ENCODE measurements at places on chromosomes 2 and 18. TPM values are rescaled to one million over a fixed set of nuclear protein-coding genes. Genes with fewer than 3 reads are reported as not detected.

Gene CD8A
- 0.47 TPM for total RNA-seq

Gene NXPH2
- total RNA-seq = not detected

Gene DPP10
- total RNA-seq = not detected

Gene CXCR1
- total RNA-seq = 0.28 TPM

Gene SATB2
- total RNA-seq = 2.4 TPM

Gene ZNF532
- total RNA-seq = 90.3 TPM

DNA sequence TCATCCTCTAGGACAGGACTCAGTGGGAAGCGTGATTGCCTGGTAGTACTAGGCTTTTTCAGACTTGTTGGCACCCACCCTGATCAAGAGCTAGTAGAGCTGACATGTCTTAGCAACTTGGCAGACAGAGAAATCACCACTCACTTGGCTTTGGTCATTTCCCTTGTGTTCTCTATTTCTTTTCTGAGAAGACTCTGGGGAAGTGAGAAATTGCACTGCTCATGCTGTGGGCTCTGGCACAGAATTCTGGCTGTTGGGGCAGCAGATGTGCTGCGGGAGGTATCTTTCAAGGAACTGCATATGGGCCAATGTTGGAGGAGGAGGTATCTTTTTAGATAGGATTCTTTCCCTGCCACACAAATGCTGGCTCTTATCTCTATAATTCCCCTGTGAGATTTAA, 529.1 kb upstream of the MEX3C start:
- no peak for DNase-seq
- no peaks in the 10 kb centered on the region for H3K27me3 ChIP-seq
- no peaks in the 10 kb centered on the region for H3K36me3 ChIP-seq
- H3K4me3 ChIP-seq = no peak overlapping the region
- no peaks in the 10 kb centered on the region for H3K4me1 ChIP-seq

DNA sequence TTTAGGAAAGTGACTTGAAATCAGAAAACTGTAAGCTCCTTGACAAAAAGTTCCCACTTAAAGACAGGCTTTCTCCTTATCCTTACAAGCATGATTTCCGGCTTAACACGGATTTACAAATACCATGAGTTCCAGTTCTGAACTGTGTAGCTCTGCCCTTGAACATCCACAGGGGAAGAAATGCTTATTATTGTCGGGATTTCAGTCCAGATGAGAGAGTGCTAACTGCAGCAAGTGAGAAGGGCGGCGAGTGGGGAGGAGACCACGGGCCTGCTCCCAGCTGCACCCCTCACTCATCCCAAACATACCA, 73.1 kb downstream of the LRRC30 start:
- no peaks in the 10 kb centered on the region for H3K36me3 ChIP-seq
- DNase-seq = no peak
- no peak overlapping the region for H3K27ac ChIP-seq
- no peaks in the 10 kb centered on the region for H3K4me1 ChIP-seq

GRCh38 chr2:207387001-207387571, 142.7 kb upstream of the CREB1 start:
- H3K27ac ChIP-seq = no peak overlapping the region
- H3K4me1 ChIP-seq = no peaks in the 10 kb centered on the region
- H3K27me3 ChIP-seq = no peaks in the 10 kb centered on the region
- H3K4me3 ChIP-seq = no peak overlapping the region

DNA sequence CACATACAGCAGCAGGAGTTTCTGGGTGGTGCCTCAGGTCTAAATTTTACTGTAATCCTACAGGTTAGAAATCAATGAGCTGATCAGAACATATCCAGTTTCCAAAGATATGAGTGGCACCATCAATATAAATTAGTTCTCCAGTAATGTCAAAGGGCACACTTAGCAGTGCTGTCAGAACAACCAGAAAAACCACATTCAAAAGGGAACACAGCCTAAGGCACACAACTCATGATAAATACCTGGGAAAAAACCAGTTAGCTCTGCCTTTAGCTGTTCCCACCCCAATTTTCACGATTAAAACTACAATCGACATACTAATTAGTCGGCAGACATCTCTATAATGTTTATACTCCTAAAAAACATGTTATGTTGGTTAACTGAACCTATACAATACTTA, 31.5 kb downstream of the ATP8B1 start:
- H3K27me3 ChIP-seq = no peaks in the 10 kb centered on the region
- DNase-seq = no peak

DNA sequence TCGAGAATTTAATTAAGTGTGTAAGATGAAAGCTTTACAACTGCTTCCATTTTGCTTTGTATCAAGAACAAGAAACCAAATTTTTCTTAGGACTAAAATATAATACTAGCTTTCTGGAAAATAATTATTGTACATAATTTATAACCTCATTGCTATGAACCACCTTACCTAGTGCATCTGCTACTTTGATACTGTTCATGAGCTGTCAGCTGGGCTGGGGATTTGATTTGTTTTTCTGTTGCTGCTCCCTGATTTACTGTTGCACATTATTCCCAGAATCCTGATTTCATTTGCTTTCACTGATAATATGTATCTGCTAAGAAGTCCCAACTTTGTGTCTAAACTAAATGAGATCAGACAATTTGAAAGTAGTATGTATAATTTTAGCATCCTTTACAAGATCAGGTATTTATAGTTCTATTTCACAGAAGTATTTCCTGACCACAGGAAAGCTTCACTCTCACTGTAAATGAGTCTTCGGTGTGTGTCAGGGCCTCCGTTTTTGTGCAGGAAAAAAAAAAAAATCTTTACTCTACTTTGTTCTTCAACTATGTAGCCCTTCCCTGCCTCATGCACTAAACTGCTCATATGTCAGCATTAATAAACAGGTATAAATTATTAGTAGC, 105.6 kb upstream of the CCDC150 start:
- H3K36me3 ChIP-seq = no peaks in the 10 kb centered on the region
- no peak overlapping the region for H3K27ac ChIP-seq
- no peak for DNase-seq
- H3K27me3 ChIP-seq = no peaks in the 10 kb centered on the region

DNA sequence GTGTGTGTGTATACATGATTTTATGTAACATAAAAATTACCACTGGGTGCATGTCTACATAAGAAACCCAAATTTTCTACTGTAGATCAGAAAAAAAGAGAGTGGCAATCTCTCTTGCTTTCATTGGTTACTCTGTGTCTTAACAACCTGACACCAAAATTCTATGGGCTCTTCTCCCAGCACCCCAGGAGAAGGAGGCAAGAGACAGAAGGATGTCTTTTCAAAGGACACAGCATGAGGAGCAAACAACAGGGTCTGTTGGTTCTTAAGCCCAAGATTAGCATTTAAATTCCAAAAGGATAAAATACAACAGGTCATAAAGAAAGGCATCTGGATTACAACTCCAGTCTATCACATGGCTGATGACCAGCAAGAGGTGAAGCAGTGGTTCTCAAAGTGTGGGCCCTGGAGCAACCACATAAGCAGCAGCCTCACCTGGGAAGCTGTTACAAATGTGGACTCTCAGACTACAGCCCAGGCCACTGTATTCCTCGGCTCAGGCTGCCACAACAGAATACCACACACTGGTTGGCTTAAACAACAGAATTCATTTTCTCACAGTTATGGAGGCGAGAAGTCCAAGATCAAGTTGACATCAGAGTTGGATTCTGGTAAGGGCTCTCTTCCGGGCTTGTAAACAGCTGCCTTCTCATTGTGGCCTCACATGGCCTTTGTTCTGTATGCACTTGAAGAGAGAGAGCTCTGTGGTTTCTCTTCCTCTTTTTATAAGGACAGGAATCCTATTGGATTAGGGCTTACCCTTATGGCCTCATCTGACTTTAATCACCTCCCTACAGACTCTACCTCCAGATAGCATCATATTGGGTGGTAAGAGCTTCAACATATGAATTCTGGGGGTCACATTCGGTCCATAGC, 79.8 kb upstream of the RNF152 start:
- H3K27me3 ChIP-seq = no peaks in the 10 kb centered on the region
- DNase-seq = no peak
- H3K4me1 ChIP-seq = no peaks in the 10 kb centered on the region
- no peaks in the 10 kb centered on the region for H3K36me3 ChIP-seq
- H3K27ac ChIP-seq = no peak overlapping the region
- no peak overlapping the region for H3K4me3 ChIP-seq

GRCh38 chr2:79622508-79622907, 109.7 kb downstream of the CTNNA2 start:
- no peak for DNase-seq
- H3K4me3 ChIP-seq = no peak overlapping the region

- H3K27ac ChIP-seq = no peak overlapping the region
- no peaks in the 10 kb centered on the region for H3K27me3 ChIP-seq
- DNase-seq = no peak
- H3K4me3 ChIP-seq = no peak overlapping the region
- H3K4me1 ChIP-seq = no peaks in the 10 kb centered on the region
- H3K36me3 ChIP-seq = no peaks in the 10 kb centered on the region
Observed at GRCh38 chr2:4765787-4766530, 926.2 kb upstream of the SOX11 start.

- peak overlapping the region; percentile 69 for H3K4me3 ChIP-seq
- no peaks in the 10 kb centered on the region for H3K36me3 ChIP-seq
- H3K4me1 ChIP-seq = peaks cover 39% of the 10 kb centered on the region
Observed at GRCh38 chr2:160252278-160252887, 52.3 kb upstream of the ITGB6 start.

- no peaks in the 10 kb centered on the region for H3K27me3 ChIP-seq
- H3K4me3 ChIP-seq = no peak overlapping the region
- DNase-seq = no peak
- no peak overlapping the region for H3K27ac ChIP-seq
Observed at GRCh38 chr2:59871830-59872229, 681.6 kb downstream of the BCL11A start.

DNA sequence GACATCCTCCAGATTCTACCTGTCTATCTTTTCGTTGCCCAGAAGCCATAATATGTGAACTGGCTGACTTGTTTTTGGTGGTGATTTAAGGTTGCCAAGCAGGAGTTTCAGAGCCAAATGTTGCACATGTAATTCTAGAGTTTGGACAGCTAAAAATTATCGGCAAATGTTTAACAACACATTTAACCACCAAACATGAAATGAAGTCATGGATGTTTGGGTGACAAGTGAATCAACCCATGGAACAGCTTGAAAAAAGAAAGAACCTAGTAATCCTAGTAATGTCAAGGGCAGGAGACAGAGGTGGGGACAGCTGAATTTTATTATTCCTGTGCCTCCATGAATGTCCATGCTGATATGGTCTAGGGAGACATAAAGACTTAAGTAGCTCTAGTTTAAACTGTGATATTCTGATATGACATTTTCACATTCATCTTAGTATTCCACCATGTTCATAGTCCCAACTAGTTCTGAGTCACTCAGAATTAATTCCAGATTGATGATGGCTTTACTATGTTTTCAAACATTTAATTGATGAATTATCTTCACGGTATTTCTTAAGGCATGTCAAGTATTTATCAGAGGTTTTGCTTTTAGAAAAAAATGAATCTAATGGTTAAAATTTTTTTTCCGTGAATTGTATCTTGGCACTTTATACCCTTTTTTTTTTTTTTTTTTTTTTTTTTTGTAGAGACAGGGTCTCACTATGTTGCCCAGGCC, 101.7 kb downstream of the SOCS6 start:
- H3K36me3 ChIP-seq = no peaks in the 10 kb centered on the region
- H3K4me1 ChIP-seq = no peaks in the 10 kb centered on the region
- H3K27ac ChIP-seq = no peak overlapping the region

DNA sequence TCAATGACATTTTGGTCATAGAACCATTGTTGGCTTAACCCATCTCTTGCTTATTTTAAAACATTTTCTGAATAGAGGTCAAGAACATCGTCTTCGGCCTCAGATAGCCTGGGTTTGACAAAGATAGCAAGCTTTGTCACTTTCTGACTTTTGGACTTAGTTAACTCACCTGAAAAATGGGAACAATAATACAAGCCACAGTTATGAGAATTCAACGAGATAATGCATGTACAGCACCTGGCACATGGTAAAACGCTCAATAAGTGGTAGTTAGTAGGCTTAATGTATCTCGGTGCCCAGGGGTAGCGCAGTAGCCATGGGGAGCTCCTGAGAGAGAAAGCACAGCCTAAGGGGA, 446 bp upstream of the COPS7B start:
- H3K4me3 ChIP-seq = peak overlapping the region; percentile 96
- H3K36me3 ChIP-seq = peaks cover 24% of the 10 kb centered on the region
- peaks cover 40% of the 10 kb centered on the region for H3K4me1 ChIP-seq
- DNase-seq = no peak
- H3K27ac ChIP-seq = peak overlapping the region; percentile 82
- no peaks in the 10 kb centered on the region for H3K27me3 ChIP-seq

- no peak overlapping the region for H3K4me3 ChIP-seq
- peaks cover 7% of the 10 kb centered on the region for H3K27me3 ChIP-seq
- no peak overlapping the region for H3K27ac ChIP-seq
- DNase-seq = no peak
Observed at GRCh38 chr18:78773303-78773755, 206.3 kb upstream of the SALL3 start.

DNA sequence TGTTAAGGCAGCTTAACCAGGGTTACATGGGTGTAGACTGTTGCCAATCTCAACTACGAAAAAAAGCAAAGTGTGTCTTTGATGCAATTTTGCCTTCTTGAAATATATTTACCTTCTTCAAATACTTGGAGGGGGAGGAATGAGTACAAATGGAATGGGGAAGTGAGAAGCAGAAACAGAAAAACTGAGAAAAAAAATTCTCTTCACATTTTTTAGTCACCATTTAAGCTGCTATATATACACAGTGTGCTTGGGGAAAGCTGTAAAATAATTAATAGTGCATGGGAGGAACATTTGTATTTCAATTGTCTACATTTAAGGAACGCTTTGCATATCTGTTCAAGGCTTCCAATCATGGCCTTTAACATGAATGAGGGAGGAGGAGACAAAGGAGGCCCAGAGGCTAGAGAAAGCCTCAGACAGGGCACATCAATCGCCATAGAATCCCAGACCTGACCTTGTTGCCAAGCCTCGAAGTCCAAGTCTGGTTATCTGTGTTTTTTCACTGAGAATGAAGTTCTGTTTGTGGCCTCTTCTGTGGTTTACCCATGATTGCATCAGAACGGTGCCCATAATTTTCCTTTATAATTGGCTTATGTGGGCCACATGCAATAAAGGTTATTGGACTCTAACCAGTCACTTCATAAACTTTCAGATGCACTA, 158.6 kb downstream of the PIK3C3 start:
- H3K4me1 ChIP-seq = no peaks in the 10 kb centered on the region
- no peak overlapping the region for H3K4me3 ChIP-seq
- no peaks in the 10 kb centered on the region for H3K36me3 ChIP-seq
- DNase-seq = no peak
- H3K27me3 ChIP-seq = no peaks in the 10 kb centered on the region

GRCh38 chr2:9721344-9721743, 90.5 kb upstream of the YWHAQ start:
- H3K4me3 ChIP-seq = no peak overlapping the region
- no peaks in the 10 kb centered on the region for H3K4me1 ChIP-seq

GRCh38 chr2:230798769-230799399, 65.9 kb upstream of the ITM2C start:
- peaks cover 52% of the 10 kb centered on the region for H3K4me1 ChIP-seq
- no peak overlapping the region for H3K4me3 ChIP-seq
- no peaks in the 10 kb centered on the region for H3K27me3 ChIP-seq
- H3K36me3 ChIP-seq = peaks cover 2% of the 10 kb centered on the region
- peak overlapping the region; percentile 80 for H3K27ac ChIP-seq

DNA sequence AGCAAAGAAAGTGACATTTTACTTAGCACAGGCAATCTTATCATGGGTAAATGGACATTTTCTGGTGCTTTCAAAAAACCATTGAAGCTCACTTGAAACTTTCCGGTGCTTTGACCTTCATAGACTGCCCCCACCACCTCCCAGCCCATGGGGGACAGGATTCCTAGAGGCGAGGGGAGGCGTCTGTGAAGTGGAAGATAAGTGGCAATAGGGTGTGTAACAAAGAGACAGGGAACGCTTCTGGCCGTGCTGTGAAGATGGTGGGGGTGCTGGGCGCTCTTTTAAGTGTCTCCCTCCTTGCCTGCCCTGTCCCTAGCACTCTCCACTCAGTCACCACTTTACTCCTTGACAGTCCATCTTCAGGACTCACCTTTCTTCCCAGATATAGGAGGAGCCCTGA, 23.4 kb upstream of the GMPPA start:
- H3K36me3 ChIP-seq = peaks cover 90% of the 10 kb centered on the region
- no peak overlapping the region for H3K27ac ChIP-seq
- no peak overlapping the region for H3K4me3 ChIP-seq
- H3K27me3 ChIP-seq = no peaks in the 10 kb centered on the region

All from psoas muscle (tissue), 8 donors.